ENCODE measurements at places on chromosomes 1 and 21.

- DNase-seq = peak; percentile 57
These were observed 119.1 kb upstream of the ADAR start for GRCh38 chr1:154726896-154727753.

DNA sequence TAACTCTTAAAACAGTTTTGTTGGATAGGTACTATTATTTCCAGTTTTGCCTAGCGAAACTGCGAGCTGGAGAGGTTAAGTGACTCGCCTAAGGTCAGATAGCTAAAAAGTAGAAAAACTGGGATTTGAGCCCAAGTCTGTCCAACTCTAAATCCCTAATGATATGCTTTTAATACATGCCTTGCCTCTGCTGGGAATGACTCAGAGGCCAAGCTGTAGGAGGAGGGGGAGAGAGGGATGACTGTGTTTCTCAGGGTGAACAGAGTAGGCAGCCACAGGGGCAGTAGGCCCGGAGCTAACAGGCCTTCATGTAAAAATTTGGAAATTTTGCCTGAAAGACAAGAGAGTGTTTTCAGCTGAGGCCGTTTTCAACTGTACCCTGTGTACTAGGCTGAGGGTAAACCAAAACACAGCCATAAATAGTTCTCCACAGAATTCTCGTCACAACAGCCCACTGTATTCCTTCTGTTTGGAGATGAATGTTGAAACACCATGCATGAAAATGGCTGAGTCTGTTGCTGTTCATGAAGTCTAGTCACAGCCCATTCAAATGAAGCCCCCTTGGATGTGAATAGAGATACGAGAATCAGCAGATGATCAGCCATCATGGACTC, 107.5 kb upstream of the HOOK1 start:
- no peak for DNase-seq

DNA sequence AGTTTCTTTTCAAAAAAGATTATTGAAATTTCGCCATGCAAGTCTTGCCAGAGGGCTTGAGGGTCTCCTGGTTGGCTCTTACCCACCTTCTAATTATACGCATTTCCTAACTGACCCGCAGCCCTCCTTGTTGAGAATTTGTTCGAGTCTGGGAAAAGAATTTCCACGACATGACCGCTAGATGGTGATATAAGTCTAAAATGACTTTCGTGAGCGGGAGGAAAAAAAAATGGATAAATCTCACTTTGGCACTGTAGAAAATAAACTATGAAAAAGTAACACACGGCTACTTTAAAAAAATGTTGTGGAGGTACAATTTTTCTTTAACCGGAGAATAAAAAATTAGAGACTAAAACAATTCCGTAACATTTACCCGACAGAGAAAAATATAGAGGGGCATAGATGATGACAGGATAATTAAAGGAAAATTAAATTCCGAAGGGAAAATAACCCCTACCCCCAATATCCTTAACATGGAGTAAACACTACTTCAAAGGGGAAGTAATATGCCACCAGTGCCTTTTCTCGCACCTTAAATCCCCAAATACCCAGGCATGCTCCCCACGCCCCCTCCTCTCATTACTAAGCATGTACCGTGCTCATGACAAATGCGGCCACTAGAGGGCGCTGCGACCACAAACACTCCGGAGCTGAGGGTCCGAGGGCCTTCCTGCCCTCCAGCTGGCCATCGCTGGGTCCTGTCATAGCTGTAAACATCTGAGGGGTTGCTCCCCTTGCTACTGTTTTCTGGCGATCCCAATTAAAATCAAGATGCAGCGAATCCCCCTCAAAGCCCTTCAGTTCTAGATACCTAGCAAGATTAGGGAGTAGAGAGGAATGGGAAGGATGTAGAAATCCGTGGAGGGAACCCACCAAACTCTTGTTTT, 266.9 kb downstream of the ASTN1 start:
- DNase-seq = peak; percentile 84

- DNase-seq = no peak
These were observed 40.0 kb upstream of the RHOU start for GRCh38 chr1:228695015-228695955.

DNA sequence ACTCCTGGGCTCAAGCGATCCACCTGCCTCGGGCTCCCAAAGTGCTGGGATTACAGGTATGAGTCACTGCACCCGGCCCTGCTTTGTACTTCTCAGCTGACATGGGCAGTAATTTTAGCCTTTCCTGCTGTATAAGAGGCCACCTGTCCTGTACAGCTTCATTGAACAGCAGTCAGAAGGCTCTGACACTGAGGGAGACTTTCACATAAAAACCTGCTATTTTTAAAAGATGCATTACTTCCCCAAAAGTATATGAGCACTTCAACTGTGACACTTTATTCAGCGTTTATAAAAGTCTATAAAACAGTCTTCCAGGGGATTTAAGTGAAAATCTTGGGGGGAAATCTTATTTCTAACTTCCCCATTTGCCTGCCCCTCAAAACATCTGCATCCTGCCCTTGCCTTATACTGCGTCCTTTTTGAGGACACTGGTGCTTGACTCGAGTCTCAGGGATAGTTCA, 17.6 kb downstream of the RNU5D-1 start:
- DNase-seq = no peak

DNA sequence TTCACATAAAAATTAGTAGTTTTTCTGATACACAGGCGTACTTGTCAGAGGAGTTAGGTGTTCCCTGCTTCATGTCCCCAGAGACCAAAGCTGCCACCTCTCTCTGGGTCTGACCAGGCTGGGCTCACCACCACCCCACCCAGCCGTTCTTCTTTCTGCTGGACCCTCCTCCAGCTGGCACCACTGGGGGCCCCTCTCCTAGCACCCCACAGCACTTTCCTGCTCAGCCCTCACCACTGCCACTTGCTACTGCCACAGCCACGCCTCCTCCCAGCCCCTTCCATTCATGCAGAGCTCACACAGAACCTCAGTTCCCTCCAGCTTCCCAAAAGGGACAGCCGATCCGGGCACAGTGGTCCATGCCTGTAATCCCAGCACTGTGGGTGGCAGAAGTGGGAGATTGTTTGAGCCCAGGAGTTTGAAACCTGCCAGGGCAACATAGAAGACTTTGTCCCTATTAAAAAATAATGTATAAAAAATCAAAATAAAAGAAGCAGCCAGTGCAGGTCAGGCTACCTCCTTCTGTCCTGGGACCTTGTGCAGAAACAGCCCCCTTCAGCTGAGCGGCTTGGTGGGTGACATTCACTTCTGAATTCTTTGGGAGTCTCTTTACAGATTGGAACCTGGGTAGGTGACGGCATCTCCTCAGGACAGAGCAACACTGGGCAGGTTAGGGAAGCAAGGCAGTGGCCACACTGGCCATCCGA, 208.3 kb downstream of the TOMM20 start:
- no peak for DNase-seq

- DNase-seq = no peak
These were observed 11.5 kb upstream of the ZNF683 start for GRCh38 chr1:26384076-26384475.

- DNase-seq = peak; percentile 46
These were observed 334.8 kb upstream of the CAMK1G start for GRCh38 chr1:209248649-209249279.

GRCh38 chr1:16461681-16462080, 21.2 kb downstream of the NECAP2 start:
- DNase-seq = no peak

GRCh38 chr1:153578490-153578889, 12.8 kb upstream of the S100A2 start:
- no peak for DNase-seq

Measured in H7 (cell line).